ENCODE measurements at places on chromosomes 16 and 17. TPM values are rescaled to one million over a fixed set of nuclear protein-coding genes. Genes with fewer than 3 reads are reported as not detected.

Gene MT1E
- total RNA-seq: 108 TPM

GRCh38 chr17:45119964-45120363, 12.4 kb downstream of the PLCD3 start:
- DNase-seq: no peak

Gene SCIMP
- total RNA-seq: not detected

- DNase-seq: no peak
Measured at GRCh38 chr16:68289621-68290329, 21.0 kb downstream of the SLC7A6OS start.

- no peak for DNase-seq
Measured at GRCh38 chr16:86218479-86219170, 291.7 kb upstream of the FOXF1 start.

GRCh38 chr17:36072431-36073121, 8.5 kb downstream of the CCL18 start:
- peak; percentile 24 for DNase-seq

Gene C17orf78
- total RNA-seq: not detected

- DNase-seq: no peak
Measured at GRCh38 chr16:17921357-17921978, 415.1 kb downstream of the NPIPA8 start.

GRCh38 chr17:9386401-9386800, 189.2 kb downstream of the STX8 start:
- DNase-seq: peak; percentile 80

DNA sequence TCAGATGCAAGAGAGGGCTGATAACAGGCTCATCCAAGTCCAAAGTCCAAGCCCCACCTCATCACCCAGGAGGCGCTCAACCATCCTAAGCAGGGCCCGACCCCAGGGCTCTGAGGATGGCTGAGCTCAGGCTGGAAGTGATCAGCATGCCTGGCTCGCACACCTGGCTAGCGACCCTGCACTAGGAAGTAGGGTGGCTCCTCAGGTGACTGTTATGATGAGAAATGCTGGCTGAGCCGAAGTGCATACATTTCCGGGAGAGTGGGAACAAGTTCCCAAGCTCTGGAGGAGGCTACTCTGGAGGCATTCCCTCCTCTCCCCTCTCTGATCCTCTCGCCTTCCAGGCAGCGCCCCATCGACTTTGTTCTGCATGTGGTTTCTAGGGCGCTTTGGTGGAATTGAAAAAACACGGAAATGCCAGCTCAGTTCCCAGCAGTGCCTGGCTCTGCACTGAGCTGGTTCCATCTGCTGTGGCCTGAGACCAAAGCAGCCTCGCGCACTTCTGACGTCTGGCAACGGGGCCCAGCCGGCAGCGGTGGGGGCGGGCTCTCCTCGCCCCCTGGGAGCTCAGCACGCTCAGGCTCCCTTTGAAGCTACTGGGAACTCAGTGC, 130.3 kb downstream of the IRF8 start:
- DNase-seq: no peak

DNA sequence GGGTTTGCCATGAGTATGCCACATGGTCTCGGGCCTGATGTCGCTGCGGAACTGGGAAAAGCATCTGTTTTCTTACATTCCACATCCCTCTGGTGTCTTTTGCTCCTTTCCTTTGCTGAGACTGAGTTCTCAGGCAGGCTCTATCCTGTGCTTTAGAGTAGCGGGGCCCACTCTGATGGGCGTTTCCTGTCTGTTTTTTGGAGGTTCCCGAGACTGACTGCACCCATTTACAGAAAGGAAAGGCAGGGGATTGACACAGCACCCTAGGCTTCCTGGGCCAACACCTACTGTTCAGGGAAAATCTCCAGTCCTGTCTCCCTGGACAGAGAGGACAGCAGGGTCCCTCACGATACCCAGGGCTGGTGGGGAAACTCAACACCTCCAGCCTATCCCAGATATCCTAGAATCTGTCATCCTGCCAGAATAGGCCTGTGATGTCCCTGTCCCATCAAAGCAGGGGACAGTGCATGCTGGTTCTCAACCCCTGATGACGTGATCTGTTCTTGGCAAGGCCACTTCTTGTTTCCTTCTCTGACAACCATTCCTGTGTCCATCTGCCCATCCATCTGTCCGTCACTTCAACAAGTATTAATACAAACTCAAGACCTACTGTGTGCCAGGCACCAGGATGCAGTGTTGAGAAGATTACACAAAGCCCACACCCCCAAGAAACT, 42.2 kb downstream of the ACTG1 start:
- no peak for DNase-seq

DNA sequence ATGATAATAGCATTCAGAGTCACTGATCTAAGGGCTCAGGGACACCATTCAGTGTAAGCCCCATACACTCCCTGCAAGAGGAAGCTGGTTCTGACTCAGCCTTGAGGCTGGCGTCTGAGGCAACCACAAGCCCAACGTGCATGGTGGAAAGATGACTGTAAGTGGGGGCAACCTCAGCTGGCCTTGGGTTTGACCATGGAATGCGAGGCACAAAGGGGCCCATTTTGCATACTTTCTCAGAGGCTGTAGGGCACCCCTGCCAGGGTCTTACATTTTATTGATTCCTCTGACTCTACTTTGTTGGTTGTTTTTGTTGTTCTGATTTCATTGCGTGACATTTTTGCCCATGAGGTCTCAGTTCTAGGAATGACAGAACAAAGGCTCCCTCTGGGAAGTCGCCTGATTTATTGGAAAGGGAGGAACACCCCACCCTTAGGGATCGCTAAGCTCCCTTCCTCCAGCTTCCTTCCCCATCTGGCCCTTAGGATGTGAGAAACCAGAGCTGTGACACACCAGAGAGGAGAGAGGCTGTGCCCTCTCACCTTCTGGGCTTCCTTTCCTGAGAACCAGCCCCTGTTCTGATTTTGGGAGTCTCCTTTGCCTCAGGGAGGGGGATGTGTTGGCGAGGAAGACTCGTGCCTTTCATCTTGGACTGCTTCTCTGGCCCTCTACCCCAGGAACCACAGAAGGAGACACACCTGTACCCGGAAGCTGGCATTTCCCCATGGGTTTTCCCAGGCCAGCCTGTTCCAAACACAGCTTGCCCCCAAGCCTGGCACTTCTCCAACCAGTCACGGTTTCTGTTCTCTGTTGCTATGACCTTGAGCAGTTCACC, 5.6 kb upstream of the CIITA start:
- DNase-seq: peak; percentile 21

- DNase-seq: no peak
Measured at GRCh38 chr16:3655396-3656159, 1.1 kb downstream of the DNASE1 start.

- DNase-seq: no peak
Measured at GRCh38 chr16:72191551-72191950, 19.6 kb upstream of the PMFBP1 start.

- no peak for DNase-seq
Measured at GRCh38 chr17:78360371-78361224, 721 bp upstream of the SOCS3 start.

Gene SLC4A1
- not detected for total RNA-seq

- no peak for DNase-seq
Measured at GRCh38 chr17:76561799-76562268, 22.0 kb downstream of the PRCD start.

DNA sequence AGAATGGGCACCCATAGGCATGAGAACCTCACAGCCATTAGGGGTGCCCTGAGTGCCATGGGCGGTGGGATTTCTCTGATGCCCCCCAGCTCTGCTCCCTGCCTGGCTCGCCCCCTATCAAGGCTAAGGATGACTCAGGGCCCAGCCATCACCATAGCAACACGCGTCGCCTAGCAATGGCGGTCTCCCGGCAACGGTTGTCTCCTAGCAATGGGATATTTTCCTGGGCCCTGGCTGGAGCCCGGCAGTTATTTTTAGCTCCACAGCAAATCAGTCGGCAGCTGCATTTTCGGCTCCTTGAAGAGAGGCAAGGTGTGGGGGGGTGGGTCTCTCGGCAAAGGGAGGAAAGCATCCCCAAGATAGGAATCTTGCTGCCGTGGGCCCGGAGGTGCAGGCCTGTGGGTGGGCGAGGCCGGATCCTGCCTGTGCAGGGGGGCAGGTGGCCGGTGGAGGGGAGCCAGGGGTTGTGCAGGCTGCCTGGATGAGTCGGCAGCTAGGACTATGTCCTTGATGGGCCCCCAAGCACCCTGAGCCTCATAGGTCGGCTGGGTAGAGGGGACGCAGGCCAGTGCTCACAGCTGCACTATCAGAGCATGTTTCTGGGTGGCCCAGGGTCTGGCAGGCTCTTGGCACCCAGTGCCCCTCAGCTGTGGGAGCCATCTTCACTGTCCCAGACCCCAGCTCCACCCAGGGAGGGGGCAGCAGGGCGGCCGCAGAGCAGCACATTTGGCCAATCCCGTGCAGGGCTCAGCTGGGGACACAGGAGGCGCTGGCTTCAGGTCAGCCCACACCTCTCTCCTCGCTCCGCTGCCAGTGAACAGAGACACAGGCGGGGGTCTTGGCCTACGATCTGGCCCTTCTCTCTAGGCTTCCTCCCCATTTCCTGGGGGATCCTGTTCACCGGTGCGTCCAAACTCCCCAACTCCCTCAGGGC, 4.2 kb upstream of the FBXL16 start:
- DNase-seq: no peak

- DNase-seq: no peak
Measured at GRCh38 chr16:85206472-85207356, 94.4 kb upstream of the CIBAR2 start.

DNA sequence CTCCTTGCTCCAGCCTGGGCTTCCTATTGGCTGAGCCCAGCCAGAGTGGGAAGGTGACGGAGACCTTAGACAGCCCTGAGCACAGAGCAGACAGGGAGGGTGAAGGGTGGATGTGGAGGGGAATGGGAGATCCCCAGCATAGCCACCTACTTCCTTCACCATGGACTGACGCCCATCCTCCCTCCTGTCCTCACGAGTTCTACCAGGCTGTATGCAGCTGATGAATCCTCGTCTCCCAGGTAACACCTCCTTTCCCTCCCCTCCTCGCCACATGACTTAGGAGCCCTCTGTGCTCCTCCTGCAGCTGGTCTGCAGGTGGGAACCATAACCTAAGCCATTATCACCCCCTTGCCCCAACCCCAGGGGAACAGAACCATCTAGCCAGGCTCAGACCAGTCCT, 9.0 kb upstream of the CRHR1 start:
- no peak for DNase-seq

DNA sequence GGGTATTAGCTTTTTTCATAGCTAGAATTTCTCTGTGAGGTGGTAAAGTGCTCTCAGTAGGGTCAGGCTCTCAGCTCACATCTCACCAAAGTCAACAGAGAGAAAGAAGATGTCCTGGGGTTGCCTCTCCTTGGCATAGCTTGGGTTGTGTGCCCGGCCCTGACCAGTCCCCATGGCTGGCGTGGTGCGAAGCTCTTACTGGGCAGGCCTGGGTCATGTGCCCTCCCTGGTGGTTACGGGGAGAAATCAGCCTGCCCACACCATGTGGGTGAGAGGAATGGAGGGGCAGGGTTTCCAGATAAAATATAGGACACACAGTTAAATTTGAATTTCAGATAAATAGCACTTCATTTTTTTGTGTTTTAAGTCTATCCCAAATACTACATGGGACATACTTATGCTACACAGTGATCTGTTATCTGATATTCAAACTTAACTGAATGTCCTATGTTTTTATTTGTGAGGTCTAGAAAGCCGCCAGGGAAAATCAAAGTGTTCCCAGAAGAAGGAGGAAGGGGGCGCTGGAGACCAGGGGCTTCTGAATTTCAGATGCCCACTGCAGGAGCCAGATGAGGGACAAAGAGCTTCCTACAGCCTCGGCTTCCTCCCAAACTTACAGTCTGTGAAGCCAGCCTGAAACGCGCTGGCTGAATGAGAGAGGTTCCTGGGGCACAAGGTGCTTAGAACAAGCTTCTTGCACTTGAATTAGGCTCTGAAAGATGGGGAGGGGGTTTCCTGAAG, 45.4 kb downstream of the NKD1 start:
- DNase-seq: no peak

GRCh38 chr16:1651094-1651973, 26.7 kb upstream of the JPT2 start:
- DNase-seq: no peak

DNA sequence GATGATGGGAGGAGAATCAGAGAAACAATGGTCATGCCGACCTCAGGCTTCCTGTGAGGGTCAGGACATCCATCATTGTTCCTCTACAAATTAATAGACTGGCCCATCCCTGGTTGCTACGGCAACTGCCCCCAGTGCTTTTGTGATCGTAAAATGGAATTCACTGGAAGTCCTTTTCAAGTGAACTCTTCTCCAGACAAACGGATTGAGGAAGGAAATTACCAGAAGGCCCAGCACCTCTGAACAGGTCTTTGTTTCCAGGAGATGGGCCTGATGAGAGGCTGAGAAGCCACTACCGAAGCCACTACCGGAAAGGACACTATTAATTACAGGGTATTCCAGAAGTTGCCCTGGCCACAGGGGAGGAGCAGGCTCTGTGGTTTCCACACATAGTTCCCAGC, 126.0 kb downstream of the MGAT5B start:
- peak; percentile 49 for DNase-seq

DNA sequence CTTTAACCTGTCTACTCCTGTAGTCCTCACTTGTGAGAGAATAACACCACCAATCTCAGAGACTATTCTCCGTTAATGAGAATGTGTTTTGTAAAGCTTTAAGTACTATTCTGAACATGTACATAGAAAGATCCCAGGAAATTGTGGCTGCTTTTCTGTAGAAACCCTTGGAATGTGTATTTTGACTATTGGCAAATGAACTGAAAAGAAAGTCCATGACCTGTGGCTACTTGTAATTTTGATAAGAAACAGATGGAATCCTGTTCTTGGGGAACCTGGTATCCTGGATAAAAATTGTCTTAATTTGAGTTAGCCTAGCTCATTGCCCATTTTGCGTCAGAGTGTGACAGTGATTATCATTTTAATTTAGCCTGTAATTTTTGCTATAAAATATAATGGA, 9.1 kb downstream of the CTCF start:
- DNase-seq: no peak

GRCh38 chr17:1989135-1989534, 36.0 kb downstream of the RTN4RL1 start:
- no peak for DNase-seq

DNA sequence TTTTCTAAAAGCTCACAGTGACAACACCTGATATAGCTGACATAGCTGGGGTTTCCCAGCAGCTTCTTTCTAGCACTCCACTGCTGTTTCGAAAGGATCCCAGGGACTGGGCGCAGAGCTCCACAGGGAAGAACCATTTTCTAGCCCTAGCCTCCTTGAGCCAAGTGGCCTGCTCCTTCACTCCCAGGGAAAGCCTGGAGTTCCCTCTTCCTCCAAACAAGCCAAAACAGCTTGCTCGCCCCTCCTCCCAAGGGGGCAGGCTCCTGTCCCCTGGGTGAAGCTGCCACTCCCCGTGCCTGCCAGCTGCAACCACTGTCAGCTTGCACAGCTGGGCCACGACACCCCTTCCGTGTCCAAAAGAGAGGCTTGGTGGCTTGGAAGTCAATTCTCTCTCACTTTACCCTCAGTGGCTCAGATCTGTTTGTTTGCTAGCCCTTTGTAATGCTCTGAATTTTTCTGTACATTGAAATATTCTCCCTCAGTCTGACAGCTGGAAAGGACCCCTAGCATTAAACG, 59.8 kb downstream of the CYTH1 start:
- no peak for DNase-seq

Gene RPRML
- not detected for total RNA-seq

GRCh38 chr17:37605813-37606505, 3.3 kb downstream of the SYNRG start:
- DNase-seq: peak; percentile 45

Gene ZNF629
- total RNA-seq: 6.1 TPM

GRCh38 chr16:21626659-21627277, 25.6 kb downstream of the IGSF6 start:
- peak; percentile 37 for DNase-seq
